ENCODE measurements at places on chromosomes 7 and 10. TPM values are rescaled to one million over a fixed set of nuclear protein-coding genes. Genes with fewer than 3 reads are reported as not detected.

ASB10 gene
- not detected for total RNA-seq

UNCX gene
- total RNA-seq: not detected

CALHM1 gene
- total RNA-seq: not detected

APBB1IP gene
- total RNA-seq: 7.4 TPM

TNRC18 gene
- 79.8 TPM for total RNA-seq

CFTR gene
- not detected for total RNA-seq

SPDYE2B gene
- total RNA-seq: not detected

NEUROD6 gene
- total RNA-seq: not detected
